ENCODE measurements at places on chromosomes 7 and 10. TPM values are rescaled to one million over a fixed set of nuclear protein-coding genes. Genes with fewer than 3 reads are reported as not detected.

DNA sequence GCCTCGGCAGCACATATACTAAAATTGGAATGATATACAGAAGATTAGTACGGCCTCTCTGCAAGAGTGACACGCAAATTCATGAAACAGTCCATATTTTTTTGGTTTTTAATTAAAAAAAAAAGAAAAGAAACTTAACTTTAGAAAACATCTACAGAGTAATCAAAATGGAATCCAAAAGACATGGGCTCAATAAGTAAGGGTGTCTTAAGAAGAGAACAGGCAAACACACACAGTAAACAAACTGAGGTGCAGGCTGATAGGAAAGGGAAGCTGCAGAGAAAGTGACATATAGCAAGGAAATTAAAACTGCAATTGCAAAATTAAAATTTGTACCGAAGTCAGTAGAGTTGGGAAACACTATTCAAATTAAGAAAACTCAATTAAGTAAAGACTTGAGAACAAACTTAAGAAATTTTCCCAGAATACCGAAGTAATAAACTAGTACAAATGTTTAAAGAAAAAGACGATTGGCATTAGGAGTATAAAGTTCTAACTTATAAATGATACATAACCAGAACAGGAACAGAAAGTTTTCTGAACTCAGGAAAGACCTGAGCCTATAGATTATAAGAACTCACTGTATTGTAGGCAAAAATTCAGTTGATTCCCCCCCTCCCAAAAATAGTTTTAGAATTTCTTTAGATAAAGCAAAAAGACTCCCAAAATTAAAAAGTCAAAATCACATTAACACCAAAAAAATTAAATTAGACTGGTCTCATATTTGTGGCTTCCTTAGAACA lies 16.3 kb downstream of the MTPN start:
- H3K27ac ChIP-seq = peak overlapping the region; percentile 32
- H3K27me3 ChIP-seq = no peaks in the 10 kb centered on the region
- peak overlapping the region; percentile 55 for H3K4me3 ChIP-seq

DNA sequence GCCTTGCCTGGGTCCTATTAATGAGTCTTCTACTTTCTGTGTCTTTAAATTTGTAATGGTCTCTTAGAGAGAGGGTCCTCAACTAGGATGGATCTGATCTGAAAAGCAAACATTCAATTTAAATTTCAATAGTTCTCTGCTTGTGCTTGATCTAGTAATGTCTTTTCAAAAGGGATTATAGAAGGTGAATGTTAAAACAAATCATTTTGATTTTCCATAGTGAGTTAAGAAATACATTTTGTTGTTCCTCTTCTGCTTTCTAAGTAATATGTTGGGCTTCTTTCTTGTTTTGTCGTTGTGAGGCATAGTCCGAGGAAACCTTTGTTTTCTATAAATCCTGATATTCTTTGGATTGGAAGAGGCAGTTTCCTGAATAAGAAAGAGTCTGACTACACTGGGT lies 18.8 kb downstream of the NRF1 start:
- DNase-seq = no peak
- H3K4me3 ChIP-seq = no peak overlapping the region
- peaks cover 42% of the 10 kb centered on the region for H3K4me1 ChIP-seq
- peaks cover 3% of the 10 kb centered on the region for H3K36me3 ChIP-seq
- H3K27ac ChIP-seq = no peak overlapping the region

DNA sequence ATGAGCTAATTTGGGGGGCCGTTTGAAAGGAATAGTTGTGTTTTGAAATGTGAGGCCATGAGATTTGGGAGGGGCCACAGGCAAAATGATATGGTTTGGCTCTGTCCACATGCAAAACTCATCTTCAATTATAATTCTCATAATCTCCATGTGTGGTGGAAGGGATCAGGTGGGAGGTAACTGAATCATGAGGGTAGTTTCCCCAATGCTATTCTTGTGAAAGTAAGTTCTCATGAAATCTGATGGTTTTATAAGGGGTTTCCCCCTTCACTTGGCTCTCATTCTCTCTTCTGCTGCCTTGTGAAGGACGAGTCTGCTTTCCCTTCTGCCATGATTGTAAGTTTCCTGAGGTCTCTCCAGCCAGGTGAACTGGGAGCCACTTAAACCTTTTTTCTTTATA lies 490.8 kb upstream of the GRM3 start:
- H3K36me3 ChIP-seq = no peaks in the 10 kb centered on the region
- no peak for DNase-seq
- no peaks in the 10 kb centered on the region for H3K4me1 ChIP-seq
- H3K4me3 ChIP-seq = no peak overlapping the region
- H3K27me3 ChIP-seq = no peaks in the 10 kb centered on the region
- no peak overlapping the region for H3K27ac ChIP-seq

- peak overlapping the region; percentile 28 for H3K4me3 ChIP-seq
- H3K27me3 ChIP-seq = no peaks in the 10 kb centered on the region
- H3K27ac ChIP-seq = peak overlapping the region; percentile 18
- peaks cover 71% of the 10 kb centered on the region for H3K4me1 ChIP-seq
- H3K36me3 ChIP-seq = peaks cover 19% of the 10 kb centered on the region
- DNase-seq = no peak
Measured at GRCh38 chr10:133262696-133263095, 14.0 kb downstream of the ADAM8 start.

The HTR5A gene
- not detected for total RNA-seq

GRCh38 chr10:32004161-32004591 lies 52.0 kb downstream of the KIF5B start:
- H3K36me3 ChIP-seq = peaks cover 18% of the 10 kb centered on the region
- DNase-seq = no peak
- H3K27me3 ChIP-seq = no peaks in the 10 kb centered on the region
- no peak overlapping the region for H3K27ac ChIP-seq

DNA sequence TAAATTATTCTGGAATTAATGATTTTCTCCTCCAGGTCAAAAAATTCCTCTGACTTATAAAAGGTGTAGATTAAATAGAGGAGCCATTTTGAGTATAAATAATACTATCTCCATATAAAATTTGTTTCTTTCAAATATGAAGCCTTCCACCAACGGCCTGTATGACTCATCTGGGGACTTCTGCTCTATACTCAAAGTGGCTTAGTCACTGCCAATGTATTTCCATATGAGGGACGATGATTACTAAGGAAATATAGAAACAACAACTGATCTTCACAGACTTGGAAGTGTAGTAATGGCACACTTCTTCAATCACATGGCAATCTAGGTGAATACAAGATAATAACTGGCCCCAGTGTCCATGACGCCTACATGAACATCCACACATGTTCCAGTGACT lies 335.6 kb upstream of the HGF start:
- no peak overlapping the region for H3K4me3 ChIP-seq
- no peaks in the 10 kb centered on the region for H3K4me1 ChIP-seq
- H3K27ac ChIP-seq = no peak overlapping the region
- no peaks in the 10 kb centered on the region for H3K36me3 ChIP-seq
- H3K27me3 ChIP-seq = no peaks in the 10 kb centered on the region
